ENCODE measurements at places on chromosomes 4 and X.

- DNase-seq = no peak
Observed at GRCh38 chr4:41098093-41099048, 116.0 kb downstream of the APBB2 start.

DNA sequence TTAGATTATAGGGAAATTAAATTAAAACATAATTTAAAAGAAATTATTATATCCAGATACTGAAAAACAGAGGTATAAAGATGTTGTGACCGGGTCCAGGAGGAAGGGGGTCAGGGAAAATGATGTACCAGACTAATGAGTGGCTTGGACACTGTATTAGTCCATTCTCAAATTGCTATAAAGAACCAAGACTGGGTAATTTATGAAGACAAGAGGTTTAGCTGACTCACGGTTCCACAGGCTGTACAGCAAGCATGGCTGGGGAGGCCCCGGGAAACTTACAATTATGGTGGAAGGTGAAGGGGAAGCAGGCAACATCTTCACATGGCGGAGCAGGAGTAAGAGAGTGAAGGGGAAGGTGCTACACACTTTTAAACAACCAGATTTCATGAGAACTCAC is 3.4 kb upstream of the FAM9B start:
- DNase-seq = no peak

DNA sequence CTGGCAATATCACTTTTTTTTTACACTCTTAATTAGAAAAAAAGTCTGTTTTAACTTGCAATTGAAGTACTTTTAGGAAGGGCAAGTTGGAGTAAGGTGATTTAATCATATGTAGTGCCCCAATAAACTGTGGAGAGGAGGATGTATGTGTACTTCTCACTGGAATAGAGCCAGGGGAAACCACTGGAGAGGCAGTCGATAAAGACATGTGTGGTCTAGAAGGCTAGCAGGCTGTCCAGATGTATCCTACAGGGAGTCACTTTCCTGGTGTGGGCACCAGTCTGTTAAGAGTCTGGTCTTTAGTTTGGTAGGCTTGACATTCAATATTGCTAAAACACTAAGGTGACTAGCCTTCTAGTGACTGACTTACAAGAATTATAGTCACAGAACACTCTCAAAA is 9.6 kb upstream of the SGMS2 start:
- no peak for DNase-seq

- DNase-seq = no peak
Observed at GRCh38 chr4:98539299-98539698, 119.1 kb downstream of the TSPAN5 start.

DNA sequence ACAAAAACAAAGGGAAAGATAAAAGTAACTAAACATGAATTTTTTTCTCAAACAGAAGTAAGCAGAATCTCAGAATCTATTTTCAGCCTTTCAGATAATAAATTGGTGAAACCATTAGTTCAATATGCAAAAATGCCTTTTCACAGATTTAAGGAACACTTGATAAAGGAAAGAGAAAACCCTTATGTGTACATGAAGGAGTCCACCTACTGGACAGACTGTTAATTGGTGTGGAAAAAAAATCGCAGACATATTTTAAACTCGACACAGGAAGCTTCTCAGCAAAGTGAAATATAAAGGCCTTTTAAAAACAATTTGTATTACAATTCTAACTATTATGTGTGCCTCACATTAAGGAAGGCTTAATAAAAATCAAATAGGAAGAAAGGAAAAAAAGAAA is 22.3 kb downstream of the COX7B2 start:
- DNase-seq = no peak

- DNase-seq = no peak
Observed at GRCh38 chrX:25034889-25035288, 19.1 kb upstream of the ARX start.

GRCh38 chr4:51894059-51894645 is 51.2 kb downstream of the DCUN1D4 start:
- DNase-seq = no peak

DNA sequence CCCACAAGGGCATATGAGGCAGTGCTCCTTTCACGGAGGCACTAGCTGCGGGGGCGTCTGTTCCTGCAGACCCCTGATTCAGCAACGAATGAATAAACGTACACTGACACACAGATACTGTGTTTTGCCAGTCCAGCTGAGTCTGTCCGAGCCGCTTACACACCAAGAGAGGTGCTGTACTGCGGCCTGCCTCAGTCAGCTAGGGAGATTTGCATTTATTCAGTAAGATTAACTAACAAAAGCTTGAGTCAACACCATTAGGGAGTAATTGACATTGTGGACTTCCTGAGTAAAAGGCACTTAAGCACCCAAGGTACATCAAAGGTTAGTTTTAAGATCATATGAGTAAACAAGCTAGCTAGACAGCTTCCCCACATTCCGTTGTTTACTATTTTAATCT is 31.0 kb upstream of the BEX4 start:
- no peak for DNase-seq

- no peak for DNase-seq
Observed at GRCh38 chr4:21012851-21013331, 312.6 kb downstream of the PACRGL start.

DNA sequence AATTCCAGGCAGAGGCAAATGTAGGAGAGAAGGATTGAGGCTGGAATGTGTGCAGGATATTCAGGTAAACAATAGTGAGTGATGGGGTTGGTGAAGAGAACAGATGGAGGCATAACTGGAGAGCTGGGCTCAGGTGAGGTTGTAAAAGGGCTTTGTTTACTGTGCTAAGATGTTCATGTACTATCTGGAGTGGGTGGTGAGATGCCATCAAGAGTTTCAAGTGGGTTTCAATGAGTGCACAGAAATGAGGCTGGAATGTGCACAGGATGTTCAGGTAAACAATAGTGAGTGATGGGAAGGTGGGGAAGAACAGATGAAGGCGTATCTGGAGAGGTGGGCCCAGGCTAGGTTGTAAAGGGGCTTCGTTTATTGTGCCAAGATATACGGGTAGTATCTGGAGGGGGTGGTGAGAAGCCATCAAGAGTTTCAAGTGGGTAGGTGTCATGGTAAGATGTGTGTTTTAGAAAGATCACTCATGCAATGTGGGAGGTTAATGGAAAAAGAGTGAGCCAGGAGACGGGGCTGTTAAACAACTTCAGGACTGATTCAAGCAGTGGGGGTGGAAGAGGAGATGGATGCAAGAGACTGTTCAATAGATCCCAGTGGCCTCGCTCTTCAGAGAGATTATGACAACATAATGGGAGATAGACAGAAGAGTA is 25.4 kb upstream of the NMU start:
- no peak for DNase-seq

- DNase-seq = no peak
Observed at GRCh38 chrX:480861-481417, 94.2 kb upstream of the PPP2R3B start.

GRCh38 chr4:57055886-57056285 is 54.3 kb downstream of the IGFBP7 start:
- DNase-seq = no peak

- no peak for DNase-seq
Observed at GRCh38 chr4:6962211-6963041, 52.8 kb downstream of the TBC1D14 start.

GRCh38 chr4:113496698-113497097 is 264.8 kb downstream of the CAMK2D start:
- no peak for DNase-seq

- DNase-seq = no peak
Observed at GRCh38 chrX:103396186-103396585, 19.8 kb downstream of the BEX3 start.

DNA sequence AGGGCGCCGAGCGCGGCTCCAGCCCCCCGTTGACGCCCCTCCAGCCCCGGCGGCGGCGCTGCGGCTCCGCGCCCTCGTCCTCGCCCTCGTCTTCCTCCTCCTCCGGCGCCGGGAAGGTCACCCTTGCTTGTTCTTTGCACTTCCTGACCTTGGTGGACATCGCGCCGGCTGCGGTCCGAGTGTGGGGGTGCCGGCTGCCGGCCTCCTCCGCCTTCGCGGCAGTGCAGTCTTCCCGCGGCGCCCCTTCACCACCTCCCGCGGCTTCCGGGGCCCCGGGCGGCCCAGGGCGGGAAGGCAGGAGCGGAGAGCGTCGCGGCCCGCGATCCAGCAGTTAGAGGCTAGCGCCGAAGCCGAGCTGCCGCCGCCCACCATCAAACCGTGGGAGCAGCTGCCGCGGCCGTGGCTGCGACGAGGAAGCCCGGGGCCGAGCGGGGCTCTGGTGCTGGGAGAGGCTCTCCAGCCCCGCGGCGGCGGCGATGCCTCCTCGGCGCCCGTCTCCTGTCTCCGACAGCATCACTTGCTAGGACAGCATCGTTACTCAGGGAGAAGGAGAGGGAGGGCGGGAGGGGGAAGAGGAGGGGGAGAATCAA is at the start of gene TRPC3:
Gene TRPC3 (minus strand): TSS at position 540 of the 590 bp plus-strand sequence. CDS start 380 bp downstream, at position 160.
- DNase-seq = peak; percentile 8

DNA sequence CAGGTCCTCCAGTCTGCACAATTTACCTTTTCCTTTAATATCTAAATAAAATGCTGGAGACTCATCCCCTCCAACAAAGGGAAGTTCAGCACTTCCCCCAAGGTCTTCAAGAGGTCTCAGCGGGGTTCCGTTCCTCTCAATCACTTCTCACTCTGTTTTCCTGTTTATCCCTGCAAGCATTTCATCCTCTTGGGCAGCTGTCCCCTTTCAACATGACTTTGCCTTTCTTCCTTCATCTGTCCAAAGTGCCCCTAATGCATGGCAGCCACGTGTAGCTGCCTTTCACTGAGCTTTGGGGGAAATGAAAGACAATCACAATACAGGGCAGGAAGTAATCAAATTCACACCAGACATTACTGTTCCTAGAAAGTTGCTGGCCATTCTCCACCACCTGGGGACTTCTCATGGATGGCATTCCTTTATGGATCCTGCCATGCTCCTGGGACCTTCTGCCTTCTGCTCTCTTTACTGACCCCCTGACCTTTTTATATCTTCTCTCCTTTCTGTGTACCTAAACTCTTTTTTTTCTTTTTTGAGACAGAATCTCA is 79.7 kb upstream of the USP9X start:
- DNase-seq = no peak

- DNase-seq = no peak
Observed at GRCh38 chr4:140926672-140927071, 170.5 kb upstream of the TBC1D9 start.

DNA sequence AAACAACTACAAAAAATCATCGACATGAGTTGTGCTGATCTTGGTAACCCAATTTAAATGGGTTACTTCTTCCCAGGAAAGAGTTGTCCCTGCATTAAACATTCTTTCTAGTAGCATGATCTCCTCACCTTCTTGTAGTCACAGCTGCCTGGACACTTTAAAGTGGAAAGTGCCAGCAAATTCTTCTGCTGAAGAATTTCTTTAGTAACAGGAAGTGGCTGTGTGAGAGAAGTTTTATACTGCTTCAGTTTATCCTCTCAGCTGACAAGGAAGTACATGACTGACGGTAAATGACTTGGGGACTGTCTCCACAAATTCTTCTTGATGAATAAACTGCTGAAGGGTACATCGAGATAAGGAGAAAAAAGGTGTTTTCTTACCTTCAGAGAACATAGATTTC is 18.2 kb upstream of the TNIP3 start:
- DNase-seq = peak; percentile 76

- no peak for DNase-seq
Observed at GRCh38 chr4:38503689-38504395, 160.2 kb upstream of the KLF3 start.

Data from CD4-positive, alpha-beta T cell treated with Interleukin-17A for 1 hour (primary cell).